Endothelial cell (in vitro differentiated cells): ENCODE measurements at places on chromosomes 11 and 22. TPM values are rescaled to one million over a fixed set of nuclear protein-coding genes. Genes with fewer than 3 reads are reported as not detected.

The ZNF214 gene
- 2.4 TPM for total RNA-seq

The OR52E8 gene
- not detected for total RNA-seq

The ST14 gene
- 8.7 TPM for total RNA-seq

The POTEH gene
- not detected for total RNA-seq

DNA sequence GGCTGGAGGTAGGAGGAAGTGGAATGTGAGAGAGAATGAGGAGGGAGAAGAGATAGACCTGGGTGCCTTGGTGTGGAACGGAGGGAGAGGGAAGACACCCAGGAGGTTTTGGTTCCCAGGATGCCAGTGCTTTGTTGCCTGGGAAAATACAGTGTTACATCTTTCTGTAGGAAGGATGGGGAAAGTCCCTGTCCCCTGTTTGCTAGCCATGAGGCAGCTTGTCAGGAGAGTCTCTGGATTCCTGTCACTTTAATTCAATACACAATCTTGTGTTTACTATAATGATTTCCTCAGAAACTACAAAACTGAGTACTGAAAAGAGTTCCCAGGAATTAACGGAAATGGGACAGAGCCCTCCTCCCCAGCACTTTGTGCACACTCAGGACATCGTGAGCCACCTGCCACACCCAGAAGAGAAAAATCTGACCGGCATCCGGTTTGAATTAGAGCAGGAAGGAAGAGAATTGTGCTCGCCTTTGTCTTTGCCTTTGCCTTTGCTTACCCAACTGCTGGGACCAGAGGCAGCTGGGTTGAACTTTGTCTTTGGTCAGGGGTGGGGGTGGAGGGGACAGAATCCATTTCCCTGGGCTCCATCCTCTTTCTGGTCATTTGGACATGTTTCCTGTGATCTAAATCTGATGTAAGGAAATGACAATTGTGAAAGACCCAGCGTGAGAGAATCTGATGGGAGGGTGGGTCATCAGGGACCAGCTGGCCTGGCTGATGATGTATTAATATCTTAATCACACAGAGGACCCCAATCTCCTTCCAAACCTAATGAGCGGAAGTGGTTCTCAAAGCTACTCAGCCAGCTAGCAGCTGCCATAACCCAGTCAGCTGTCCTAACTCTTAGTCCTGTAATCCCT lies 1.3 kb upstream of the LIMK2 start:
- H3K36me3 ChIP-seq = peaks cover 8% of the 10 kb centered on the region
- peak; percentile 61 for DNase-seq
- H3K4me3 ChIP-seq = peak overlapping the region; percentile 93
- peaks cover 1% of the 10 kb centered on the region for H3K27me3 ChIP-seq
- peak overlapping the region; percentile 100 for H3K27ac ChIP-seq

- H3K4me3 ChIP-seq = no peak overlapping the region
- H3K27ac ChIP-seq = no peak overlapping the region
- H3K36me3 ChIP-seq = no peaks in the 10 kb centered on the region
- no peaks in the 10 kb centered on the region for H3K4me1 ChIP-seq
- peaks cover 5% of the 10 kb centered on the region for H3K27me3 ChIP-seq
These were observed 38.7 kb upstream of the NARS2 start for GRCh38 chr11:78613378-78613813.

GRCh38 chr11:11798586-11799438 lies 43.0 kb upstream of the USP47 start:
- no peak overlapping the region for H3K27ac ChIP-seq
- no peaks in the 10 kb centered on the region for H3K27me3 ChIP-seq
- no peak overlapping the region for H3K4me3 ChIP-seq
- peak; percentile 86 for DNase-seq

The NLRP6 gene
- not detected for total RNA-seq

GRCh38 chr11:112525270-112525669 lies 264.6 kb upstream of the PLET1 start:
- H3K27me3 ChIP-seq = peaks cover 5% of the 10 kb centered on the region
- no peak overlapping the region for H3K4me3 ChIP-seq
- peaks cover 26% of the 10 kb centered on the region for H3K4me1 ChIP-seq
- no peaks in the 10 kb centered on the region for H3K36me3 ChIP-seq

DNA sequence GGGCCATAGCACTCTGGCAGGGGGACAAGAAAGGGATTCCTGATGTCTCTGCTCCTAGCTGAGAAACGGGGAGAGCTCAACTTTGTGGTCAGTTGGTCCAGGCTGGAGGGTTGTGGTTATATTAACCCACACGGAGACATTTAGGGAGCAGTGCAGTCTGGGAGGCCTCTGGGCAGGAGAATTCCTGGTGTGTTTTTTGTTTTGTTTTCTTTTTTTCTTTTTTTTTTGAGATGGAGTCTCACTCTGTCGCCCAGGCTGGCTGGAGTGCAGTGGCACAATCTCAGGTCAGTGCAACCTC lies 88.0 kb upstream of the SHISAL1 start:
- no peak overlapping the region for H3K27ac ChIP-seq
- no peak overlapping the region for H3K4me3 ChIP-seq
- peaks cover 2% of the 10 kb centered on the region for H3K4me1 ChIP-seq

DNA sequence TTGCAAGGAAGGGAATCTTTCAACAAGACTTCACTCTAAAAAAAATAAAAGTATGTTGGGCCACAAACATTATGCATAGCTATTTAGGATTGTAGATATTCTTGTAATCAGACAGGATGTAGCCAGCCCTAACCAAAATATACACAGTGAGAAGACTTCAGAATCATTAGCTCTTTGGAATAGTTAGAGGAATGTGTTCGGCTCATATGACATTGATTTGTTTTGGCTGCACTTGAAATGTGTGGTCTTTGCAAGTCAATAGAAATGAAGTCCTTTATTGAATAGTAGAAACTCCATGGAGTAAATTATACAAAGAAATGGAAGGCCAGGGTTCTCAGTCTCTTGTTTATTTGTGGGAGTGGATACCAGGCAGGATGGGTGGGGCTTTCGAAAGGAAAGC lies 692.1 kb downstream of the NTM start:
- no peak overlapping the region for H3K4me3 ChIP-seq
- H3K36me3 ChIP-seq = no peaks in the 10 kb centered on the region
- no peaks in the 10 kb centered on the region for H3K27me3 ChIP-seq
- H3K4me1 ChIP-seq = no peaks in the 10 kb centered on the region

The OR2D2 gene
- total RNA-seq = 0.64 TPM

- no peaks in the 10 kb centered on the region for H3K27me3 ChIP-seq
- H3K36me3 ChIP-seq = peaks cover 17% of the 10 kb centered on the region
- H3K4me1 ChIP-seq = peaks cover 13% of the 10 kb centered on the region
- DNase-seq = no peak
- H3K27ac ChIP-seq = no peak overlapping the region
These were observed 20.6 kb downstream of the PARVA start for GRCh38 chr11:12397931-12398334.

DNA sequence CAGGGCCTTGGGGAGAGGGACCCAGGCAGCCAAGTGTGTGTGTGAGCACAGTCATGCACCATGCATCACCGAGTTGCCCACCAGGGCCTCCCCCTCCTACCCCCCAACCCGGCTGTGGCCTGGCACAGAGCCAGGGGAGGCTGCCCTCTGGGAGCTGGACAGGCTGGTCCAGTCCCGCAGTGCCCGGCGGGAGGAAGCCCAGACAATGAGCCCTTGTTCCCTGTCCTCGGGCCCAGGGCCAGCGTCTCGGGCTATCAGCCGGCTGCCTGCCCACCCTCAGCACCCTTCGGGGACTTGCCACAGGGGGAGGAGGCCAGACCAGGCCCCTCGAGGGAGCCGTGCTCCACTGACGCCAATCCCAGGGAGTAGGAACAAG lies 4.5 kb downstream of the LRRC75B start:
- H3K36me3 ChIP-seq = no peaks in the 10 kb centered on the region
- peaks cover 4% of the 10 kb centered on the region for H3K27me3 ChIP-seq
- no peaks in the 10 kb centered on the region for H3K4me1 ChIP-seq
- H3K27ac ChIP-seq = no peak overlapping the region
- DNase-seq = no peak

DNA sequence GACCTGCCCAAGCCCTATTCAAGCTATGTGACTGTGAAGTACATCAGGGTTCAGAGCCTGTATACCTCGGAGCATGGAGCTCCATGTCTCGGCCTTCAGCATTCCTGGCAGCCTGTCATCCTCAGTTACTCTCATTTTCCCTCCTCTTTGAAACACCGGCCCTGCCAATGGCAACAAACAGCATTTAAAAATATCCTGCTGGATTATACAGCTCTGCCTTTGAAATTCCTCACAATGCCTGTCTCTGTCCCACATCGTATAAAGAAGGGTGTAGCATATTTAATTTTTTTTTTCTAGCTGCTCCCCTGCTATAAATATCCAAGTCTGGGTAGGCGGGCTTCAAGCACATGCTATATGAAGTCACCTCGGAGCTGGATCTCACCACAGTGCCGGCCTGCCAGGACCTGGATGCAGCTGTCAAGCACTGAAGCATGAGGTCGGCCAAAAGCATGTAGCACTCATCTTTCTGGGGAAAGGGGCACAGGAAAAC lies 11.8 kb downstream of the ABTB2 start:
- no peak overlapping the region for H3K27ac ChIP-seq
- H3K4me1 ChIP-seq = peaks cover 26% of the 10 kb centered on the region
- no peak for DNase-seq
- H3K27me3 ChIP-seq = no peaks in the 10 kb centered on the region
- H3K4me3 ChIP-seq = peak overlapping the region; percentile 45

The HTR3B gene
- total RNA-seq = not detected

GRCh38 chr11:90100431-90100830 lies 14.7 kb downstream of the UBTFL1 start:
- H3K4me3 ChIP-seq = no peak overlapping the region
- DNase-seq = no peak
- no peaks in the 10 kb centered on the region for H3K36me3 ChIP-seq
- peaks cover 18% of the 10 kb centered on the region for H3K4me1 ChIP-seq
- no peak overlapping the region for H3K27ac ChIP-seq

DNA sequence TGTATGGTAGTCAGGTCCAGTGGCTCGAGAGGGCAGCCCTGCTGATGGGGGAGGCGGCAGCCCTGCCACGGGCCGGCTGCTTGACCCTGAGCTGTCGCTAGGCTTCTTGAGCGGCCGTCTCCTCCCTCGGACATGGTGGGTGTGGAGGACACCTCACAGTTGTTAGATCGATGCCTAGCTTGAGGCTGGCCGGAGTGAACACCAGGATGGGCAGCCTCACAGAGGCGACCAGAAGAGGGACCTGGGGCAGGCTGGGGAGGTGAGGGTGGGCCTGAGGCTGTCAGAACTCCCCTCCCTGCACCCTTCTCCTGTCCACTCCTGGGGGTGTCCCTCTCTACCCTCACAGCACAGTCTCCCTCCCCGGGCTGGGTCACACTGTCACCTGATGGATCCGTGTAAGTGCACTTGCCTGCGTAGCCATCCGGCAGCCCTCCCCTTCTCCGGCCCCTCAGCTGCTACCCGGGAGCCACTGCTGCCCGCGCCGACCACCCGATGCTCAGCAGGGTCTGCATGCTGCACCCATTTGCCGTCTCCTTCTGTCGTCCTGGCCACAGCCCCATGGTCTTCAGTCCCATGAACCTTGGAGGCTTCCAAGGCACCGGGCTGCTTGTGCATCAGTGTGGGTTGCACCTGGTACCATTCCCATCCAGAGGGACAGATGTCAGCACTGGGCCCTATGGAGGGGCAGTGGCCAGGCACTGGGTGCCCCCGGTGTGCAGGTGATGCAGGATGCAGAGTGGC lies 394.1 kb downstream of the TBC1D22A start:
- H3K4me1 ChIP-seq = peaks cover 3% of the 10 kb centered on the region
- H3K36me3 ChIP-seq = no peaks in the 10 kb centered on the region
- H3K27me3 ChIP-seq = peaks cover 5% of the 10 kb centered on the region
- no peak for DNase-seq

- no peak for DNase-seq
- H3K4me1 ChIP-seq = peaks cover 96% of the 10 kb centered on the region
- peaks cover 14% of the 10 kb centered on the region for H3K27me3 ChIP-seq
- H3K27ac ChIP-seq = peak overlapping the region; percentile 99
These were observed 13.8 kb downstream of the FLI1 start for GRCh38 chr11:128707681-128708080.

The CHRM4 gene
- total RNA-seq = not detected

The SLC5A12 gene
- total RNA-seq = 0.21 TPM

DNA sequence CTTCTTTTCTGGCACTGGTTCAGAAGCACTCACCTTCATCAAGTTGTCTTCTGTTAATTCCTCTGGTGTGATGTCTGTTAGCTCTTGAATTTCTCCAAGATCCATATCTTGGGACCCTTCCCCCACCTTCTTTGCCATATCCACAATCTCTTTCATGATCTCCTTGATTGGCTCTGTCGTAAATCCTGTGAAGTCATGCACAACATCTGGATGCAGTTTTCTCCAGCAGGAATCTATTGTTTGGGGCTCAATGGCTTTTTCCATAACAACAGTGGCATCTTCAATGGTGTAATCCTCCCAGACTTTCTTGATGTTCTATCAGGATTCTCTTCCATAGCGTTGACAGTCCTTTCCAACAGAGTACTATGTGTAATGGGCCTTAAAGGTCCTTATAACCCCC lies 96.9 kb downstream of the CSTPP1 start:
- no peaks in the 10 kb centered on the region for H3K27me3 ChIP-seq
- no peak for DNase-seq
- peaks cover 2% of the 10 kb centered on the region for H3K4me1 ChIP-seq
- no peak overlapping the region for H3K27ac ChIP-seq

DNA sequence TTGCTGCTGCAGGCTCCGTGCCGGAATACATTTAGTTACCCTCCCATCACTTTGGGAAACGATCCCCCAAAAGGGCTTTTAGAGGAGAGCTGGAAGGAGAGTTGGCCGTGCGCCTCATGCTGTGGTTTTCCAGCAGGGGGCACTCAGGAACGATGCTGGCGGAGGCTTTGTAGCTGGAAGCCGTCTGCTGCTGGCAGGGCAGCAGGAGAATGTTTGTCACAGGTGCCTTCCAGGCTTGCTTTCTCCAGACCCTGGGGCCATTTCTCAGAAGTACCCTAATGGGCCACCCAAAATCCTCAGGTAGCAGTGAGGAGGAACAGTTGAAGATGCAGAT lies 30.0 kb upstream of the CABP7 start:
- no peak overlapping the region for H3K27ac ChIP-seq
- peaks cover 12% of the 10 kb centered on the region for H3K4me1 ChIP-seq
- peaks cover 3% of the 10 kb centered on the region for H3K27me3 ChIP-seq
- peaks cover 11% of the 10 kb centered on the region for H3K36me3 ChIP-seq
- H3K4me3 ChIP-seq = no peak overlapping the region

DNA sequence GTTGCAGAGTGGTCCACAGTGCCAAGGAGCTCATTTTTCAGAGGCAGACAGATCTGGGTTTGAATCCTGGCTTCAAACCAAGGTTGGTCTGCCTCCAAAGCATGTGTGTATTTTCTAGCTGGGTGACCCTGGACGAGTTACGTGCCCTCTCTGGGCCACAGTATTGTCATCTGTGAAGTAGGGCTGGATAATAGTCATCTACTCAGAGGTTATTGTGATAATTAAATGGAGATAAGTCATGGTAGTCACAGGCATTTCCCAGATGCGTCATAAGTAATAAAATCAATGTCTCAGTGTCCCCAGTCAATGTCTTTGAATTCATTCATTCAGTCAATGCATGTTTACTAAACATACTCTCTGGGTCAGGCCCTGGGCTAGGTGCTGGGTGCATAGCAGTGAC lies 8.6 kb downstream of the OMP start:
- H3K27ac ChIP-seq = no peak overlapping the region
- peaks cover 11% of the 10 kb centered on the region for H3K27me3 ChIP-seq
- H3K36me3 ChIP-seq = peaks cover 10% of the 10 kb centered on the region
- DNase-seq = no peak

The FOSL1 gene
- total RNA-seq = 1.3 TPM

The OR52I1 gene
- total RNA-seq = not detected

The SORL1 gene
- 4.6 TPM for total RNA-seq
